Stimulated activated CD4-positive, alpha-beta T cell treated with anti-CD3 and anti-CD28 coated beads, Interleukin-4, amount 100 ng/mL, for 1 hour (primary cell): ENCODE measurements at places on chromosomes 13 and 19.

DNA sequence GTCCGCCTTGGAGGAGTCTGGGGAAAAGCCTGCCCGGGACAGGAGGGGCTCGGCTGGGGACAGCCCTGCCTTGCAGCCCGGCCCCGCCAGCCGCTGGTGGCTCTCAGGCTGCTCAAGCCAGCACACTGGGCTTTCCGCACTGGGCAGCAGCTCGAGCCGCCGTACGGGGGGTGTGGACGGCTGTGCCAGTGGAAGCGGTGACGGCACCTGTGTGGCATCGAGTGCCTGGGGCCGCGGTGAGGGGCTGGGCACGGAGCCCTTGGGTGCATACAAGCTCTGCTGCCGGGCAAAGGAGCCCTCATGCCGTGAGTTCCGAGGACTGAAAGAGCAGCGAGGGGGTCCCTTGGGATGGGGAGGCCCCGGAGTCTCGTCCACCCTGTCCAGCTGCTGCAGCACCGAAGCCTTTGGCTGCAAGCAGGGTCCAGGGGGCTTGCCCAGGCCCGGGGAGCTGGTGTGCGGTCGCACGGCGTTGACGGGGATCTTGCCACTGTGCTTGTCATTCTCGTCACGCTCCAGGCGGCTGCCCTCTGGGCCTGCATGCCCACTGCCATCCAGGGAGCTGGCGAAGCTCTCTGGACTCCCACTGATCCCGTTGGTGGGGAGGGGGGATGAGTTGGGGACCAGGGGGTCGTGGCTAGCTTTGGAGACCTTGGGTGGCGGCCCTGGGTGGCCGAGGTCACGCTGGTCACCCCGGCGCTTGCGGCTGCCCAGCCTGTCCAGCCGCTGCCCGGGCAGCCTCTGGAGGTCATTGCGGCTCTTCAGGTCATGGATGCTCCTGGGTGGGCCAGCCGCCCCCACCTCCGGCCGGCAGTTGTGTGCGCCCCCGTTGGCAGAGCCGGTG is 4.7 kb upstream of the SLC35E1 start:
- DNase-seq: no peak

DNA sequence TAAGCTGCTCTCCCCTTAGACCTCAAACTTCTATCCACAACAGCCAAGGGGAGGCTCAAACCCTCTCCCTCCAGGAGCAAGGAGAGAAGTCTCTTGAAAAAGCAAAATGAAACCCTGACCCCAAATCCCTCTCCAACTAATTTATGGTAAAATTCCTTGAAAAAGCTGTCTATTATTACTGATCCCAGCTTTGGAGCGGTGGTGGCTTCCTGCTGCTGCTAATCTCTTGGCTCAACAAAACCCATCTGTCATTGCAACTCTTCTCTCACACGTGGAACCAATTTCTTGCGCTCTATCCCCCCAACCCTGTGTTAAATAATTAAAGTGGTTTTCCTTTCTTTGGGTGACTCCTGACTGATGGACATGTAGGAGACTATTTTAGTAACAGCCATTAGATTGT is 64.1 kb upstream of the OXGR1 start:
- DNase-seq: no peak

DNA sequence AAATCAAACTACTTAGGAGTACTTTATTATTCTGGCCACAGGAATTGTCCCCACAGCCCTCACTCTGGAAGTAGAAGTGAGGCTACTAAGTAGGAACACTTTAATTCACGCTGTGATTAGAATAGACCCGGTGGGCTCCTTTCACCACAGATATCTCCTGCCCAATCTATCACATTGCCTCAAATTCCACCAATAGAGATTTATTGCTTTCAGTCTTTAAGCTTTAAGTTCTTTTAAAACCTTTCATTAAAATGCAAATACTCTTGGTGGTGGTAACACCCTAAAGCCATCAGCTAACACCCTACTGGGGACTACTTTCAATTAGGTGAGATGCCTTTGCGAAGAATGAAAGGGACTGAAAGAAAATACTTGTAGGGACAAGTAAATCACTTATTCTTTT is 181.9 kb downstream of the DACH1 start:
- DNase-seq: no peak

DNA sequence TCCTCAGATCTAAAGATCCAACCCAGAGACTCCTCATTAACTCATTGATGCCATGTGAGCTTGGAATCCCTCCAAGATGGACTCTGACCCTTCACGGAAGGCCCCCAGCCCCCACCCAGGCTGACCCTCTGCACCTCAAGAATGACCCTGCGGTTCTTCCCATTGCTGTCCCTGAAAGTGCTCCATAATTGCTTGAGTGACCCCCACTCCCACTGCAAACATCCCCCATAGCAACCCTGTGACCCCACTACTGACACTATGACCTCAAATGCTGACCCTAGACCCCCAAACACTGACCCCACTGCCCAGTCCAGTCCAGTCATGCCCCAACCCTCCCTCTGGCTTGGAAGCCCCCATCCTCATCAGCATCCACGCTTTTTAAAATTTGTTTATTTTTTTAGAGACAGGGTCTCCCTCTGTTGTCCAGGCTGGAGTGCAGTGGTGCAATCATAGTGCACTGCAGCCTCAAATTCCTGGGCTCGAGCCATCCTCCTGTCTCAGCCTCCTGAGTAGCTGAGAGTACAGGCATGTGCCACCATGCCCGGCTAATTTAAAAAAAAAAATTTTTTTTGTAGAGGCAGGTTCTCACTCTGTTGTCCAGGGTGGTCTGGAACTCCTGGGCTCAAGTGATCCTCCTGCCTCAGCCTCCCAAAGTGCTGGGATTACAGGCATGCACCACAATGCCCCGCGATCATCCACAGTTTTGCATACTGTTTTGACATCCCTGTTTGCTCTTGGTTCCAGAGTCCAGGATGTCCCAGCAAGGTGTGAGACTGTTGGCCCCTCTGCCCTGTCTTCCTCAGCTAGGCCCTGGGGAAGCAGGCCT is 855 bp downstream of the LYL1 start:
- no peak for DNase-seq

- no peak for DNase-seq
These were observed 807.6 kb downstream of the UQCRFS1 start for GRCh38 chr19:28405346-28405742.

- DNase-seq: no peak
These were observed at the start of gene ITGBL1 for GRCh38 chr13:101452519-101453485. Gene ITGBL1 (plus strand): TSS chr13:101452675. CDS start chr13:101452834, 159 bp downstream.

- no peak for DNase-seq
These were observed 177.3 kb upstream of the SGCG start for GRCh38 chr13:23003446-23003845.

DNA sequence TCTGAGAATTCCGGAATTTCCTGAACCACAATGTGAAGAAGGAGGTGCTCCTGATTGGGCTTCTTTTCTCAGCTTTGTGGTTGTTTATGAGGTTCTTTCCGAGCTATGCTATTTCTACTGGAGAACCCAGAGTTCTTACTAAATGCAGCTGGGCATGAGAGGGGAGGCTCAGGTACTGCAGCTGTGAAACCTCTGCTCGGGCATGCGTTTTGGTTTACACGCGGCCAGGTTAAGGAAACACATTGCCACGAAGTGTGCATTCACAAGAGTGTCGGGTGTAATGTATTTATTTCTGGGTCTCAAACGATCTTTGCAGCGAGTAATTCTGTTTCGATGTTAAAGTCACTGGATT is 661 bp upstream of the MIR17HG start:
- DNase-seq: peak; percentile 52

- DNase-seq: no peak
These were observed 54.8 kb upstream of the HMGB1 start for GRCh38 chr13:30520571-30520970.

DNA sequence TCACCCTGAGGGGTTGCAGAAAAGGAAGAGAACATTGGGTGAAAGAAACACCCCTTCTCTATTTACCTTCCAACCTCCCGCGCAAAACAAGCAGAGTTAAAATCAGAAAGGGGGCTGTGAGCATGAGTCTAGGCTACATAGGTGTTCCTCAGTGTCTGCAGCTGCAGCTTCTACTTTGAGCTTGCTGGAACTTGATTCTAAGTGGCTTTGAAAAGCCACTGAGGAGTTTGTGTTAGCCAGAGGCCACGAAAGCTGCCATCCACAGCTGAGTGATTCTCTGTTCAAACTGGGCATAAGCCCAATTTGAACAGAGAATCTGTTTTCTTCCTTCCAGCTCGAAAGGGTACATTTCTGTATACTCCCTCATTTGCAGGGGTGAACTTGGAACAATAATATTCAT is 343.9 kb downstream of the PCDH9 start:
- no peak for DNase-seq

- peak; percentile 86 for DNase-seq
These were observed at the start of gene GPATCH1 for GRCh38 chr19:33080761-33081681. Gene GPATCH1 (plus strand): TSS chr19:33081181. CDS start chr19:33081194, 13 bp downstream.

- no peak for DNase-seq
These were observed 917.4 kb upstream of the MIR17HG start for GRCh38 chr13:90430127-90430526.

GRCh38 chr13:41751277-41751676 is 209.6 kb downstream of the VWA8 start:
- no peak for DNase-seq

DNA sequence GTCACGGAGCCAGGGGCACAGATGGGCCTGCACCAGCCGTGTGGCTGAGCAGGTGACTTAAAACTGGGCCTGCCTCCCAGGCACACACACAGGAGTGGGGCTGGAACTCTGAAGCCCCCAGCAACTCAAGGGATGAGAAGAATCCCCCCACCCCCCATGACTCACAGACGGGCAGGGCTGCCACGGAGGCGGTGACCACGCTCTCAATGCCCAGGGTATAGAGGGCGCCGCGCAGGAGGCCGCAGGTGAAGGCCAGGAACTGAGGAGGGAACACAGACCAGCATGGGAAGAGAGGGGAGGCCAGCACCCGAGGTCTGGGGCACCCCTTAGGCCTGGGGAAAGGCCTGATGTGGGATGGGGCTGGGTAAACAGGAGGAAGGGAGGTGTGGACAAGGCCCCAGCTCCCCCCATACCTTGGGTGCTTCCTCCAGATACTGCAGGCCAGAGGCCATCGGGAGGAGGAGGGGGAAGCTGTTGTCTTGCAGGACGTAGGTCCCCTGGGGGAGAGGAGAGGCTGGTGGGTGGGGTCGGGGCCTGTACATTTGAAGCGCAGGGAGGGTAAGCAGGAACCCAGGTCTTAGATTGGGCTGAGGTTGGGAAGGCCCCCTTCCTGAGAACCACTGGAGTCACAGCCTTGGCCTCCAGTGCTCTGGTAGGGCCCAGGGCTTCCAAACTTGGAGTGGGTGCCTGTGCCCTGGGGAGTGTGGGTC is 3.1 kb upstream of the NKPD1 start:
- DNase-seq: no peak

DNA sequence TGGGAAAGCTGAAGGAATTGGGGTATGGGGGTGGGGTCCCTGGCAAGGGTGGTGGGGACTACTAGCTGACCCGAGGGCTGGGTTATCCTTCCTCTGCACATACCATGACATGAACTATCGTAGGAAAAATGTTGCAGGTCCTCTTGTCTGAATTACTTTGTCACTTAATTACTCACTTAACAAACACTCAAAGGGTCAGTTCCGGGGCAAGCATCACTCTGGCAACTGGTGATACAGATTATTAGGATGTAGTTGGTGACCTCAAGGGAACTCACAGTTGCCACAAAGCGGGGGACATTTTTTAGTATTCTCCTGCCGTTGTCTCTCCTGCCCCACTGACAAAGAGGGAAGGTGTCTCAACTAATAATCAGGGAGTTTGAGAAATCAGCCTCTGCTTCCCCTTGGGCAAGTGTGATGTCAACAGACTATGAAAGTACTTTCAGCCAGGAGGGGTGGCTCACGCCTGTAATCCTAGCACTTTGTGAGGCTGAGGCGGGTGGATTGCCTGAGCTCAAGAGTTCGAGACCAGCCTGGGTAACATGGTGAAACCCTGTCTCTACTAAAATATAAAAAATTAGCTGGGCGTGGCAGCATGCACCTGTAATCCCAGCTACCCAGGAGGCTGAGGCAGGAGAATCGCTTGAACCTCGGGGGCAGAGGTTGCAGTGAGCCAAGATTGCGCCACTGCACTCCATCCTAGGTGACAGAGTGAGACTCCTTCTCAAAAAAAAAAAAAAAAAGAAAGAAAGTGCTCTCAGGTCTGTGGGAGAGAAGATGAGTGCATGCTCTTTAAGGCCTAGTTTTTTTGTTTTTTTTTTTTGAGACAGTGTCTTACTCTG is 10.3 kb downstream of the DNAJB1 start:
- no peak for DNase-seq

GRCh38 chr13:94128430-94128829 is 351.1 kb downstream of the DCT start:
- no peak for DNase-seq

DNA sequence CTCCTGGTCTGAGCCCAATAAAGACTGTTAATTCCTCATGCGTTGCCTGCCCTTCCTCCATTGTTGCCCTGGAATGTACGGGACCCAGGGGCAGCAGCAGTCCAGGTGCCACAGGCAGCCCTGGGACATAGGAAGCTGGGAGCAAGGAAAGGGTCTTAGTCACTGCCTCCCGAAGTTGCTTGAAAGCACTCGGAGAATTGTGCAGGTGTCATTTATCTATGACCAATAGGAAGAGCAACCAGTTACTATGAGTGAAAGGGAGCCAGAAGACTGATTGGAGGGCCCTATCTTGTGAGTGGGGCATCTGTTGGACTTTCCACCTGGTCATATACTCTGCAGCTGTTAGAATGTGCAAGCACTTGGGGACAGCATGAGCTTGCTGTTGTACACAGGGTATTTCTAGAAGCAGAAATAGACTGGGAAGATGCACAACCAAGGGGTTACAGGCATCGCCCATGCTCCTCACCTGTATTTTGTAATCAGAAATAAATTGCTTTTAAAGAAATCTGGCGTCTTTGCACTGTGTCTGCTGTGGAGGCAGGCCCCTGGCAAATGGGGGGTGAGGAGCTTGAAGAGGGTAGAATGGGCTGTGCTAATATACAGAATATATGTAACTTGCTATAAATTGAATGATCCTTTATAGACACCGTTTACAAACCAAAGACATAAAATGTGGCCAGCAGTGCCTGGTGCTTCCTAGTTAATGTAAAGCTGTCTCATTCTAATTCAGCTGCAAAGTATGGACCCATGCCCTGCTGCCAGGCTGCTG is 4.2 kb upstream of the RPS11 start:
- DNase-seq: no peak

GRCh38 chr19:3966051-3967017 is 4.6 kb downstream of the DAPK3 start:
- DNase-seq: no peak

GRCh38 chr13:21012211-21012610 is 49.2 kb downstream of the LATS2 start:
- DNase-seq: no peak

GRCh38 chr13:33272531-33273124 is 12.9 kb downstream of the STARD13 start:
- no peak for DNase-seq

- no peak for DNase-seq
These were observed 17.2 kb upstream of the ZBTB7A start for GRCh38 chr19:4083677-4084546.

DNA sequence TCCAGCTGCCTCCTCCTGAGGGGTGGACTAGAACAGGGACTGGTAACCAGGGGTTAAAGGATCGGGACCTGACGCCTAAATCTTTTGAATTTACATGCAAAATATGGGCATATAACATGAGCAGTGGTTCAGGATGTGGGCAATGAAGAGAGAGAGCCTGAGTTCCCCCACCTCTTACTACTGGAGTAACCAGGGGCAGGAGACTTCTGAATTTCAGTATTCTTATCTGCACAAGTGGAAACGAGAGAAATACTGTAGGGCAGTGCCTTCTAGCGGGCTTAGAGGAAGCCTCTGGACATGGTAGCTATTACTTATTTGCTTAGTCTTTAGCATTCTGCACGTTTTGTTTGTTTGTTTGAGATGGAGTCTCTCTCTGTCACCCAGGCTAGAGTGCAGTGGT is 26.3 kb downstream of the BCAT2 start:
- no peak for DNase-seq
